Sigmoid colon (tissue), 7 donors: ENCODE measurements at places on chromosomes 12 and 14. TPM values are rescaled to one million over a fixed set of nuclear protein-coding genes. Genes with fewer than 3 reads are reported as not detected.

GRCh38 chr12:85476756-85477155 is 196.7 kb downstream of the ALX1 start:
- H3K4me1 ChIP-seq: no peaks in the 10 kb centered on the region
- no peaks in the 10 kb centered on the region for H3K36me3 ChIP-seq
- no peaks in the 10 kb centered on the region for H3K27me3 ChIP-seq
- no peak overlapping the region for H3K4me3 ChIP-seq
- no peak overlapping the region for H3K27ac ChIP-seq

DNA sequence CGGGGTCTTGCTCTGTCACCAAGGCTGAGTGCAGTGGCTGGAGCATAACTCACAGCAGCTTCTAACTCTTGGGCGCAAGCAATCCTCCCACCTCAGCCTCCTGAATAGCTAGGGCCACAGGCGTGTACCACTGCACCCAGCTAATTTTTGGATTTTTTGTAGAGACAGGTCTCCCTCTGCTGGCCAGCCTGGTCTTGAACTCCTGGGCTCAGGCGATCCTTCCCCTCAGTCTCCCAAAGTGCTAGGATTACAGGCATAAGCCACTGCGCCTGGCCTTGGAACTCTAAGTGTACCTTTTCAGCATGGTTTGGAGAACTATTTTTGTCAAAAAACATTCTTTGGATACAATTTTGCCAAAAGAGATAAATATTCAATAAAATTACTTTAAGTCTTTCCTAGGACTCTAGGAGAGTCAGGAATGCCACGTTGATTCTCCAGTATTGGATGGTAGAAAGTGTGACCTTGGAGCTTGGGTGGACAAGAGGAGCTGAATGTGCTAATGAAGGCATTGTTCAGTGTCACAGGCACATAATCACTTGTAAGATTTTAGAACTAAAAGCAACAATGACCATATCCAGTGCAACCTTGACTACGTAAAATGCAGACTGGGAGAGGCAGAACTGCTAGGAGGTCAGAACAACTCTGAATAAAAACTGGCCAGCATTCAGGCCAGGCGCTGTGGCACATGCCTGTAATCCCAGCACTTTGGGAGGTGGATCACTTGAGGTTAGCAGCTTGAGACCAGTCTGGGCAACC is 2.8 kb downstream of the SRSF9 start:
- no peak for DNase-seq
- no peak overlapping the region for H3K4me3 ChIP-seq
- peaks cover 37% of the 10 kb centered on the region for H3K4me1 ChIP-seq
- no peaks in the 10 kb centered on the region for H3K27me3 ChIP-seq
- H3K36me3 ChIP-seq: peaks cover 31% of the 10 kb centered on the region
- no peak overlapping the region for H3K27ac ChIP-seq

DNA sequence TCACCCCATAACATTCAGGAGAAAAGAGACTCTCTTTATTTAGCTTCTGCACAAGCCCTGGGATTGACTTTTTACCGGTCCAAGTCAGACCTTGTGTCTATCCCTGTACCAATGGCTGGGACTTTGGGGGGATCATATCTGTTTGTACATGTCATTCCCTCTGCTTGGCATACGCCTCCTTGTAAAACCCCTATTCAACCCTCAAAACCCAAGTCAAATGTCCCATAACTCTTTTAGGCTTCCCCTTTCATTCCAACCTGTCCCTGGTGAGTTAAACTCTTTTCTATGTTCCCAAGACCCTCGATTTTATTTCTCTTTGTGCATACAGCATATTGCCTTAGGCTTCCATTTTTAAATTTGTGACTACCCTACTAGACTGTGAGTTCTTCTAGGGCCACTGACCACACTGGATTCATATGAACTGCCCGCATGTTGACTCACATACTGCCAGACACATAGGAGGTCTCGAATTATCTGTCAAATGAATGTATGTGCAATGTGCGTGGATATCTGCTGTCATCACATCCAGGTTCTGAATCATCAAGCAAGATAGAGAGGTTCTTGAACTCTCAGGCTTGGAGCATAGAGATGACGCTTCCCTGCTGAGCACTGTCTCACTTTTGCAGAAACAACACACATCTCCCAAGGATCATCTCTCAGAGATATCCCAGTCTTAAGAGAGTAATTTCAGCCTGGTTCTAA is 548.6 kb upstream of the TBX3 start:
- DNase-seq: no peak
- H3K4me1 ChIP-seq: no peaks in the 10 kb centered on the region
- H3K4me3 ChIP-seq: no peak overlapping the region
- H3K27ac ChIP-seq: no peak overlapping the region
- H3K36me3 ChIP-seq: no peaks in the 10 kb centered on the region

PSMD9 gene
- total RNA-seq: 91.4 TPM

GRCh38 chr14:68278576-68279436 is 459.2 kb downstream of the RAD51B start:
- no peak for DNase-seq
- no peak overlapping the region for H3K4me3 ChIP-seq
- H3K27ac ChIP-seq: no peak overlapping the region
- H3K36me3 ChIP-seq: no peaks in the 10 kb centered on the region

GRCh38 chr14:51807356-51807755 is 53.1 kb upstream of the GNG2 start:
- peaks cover 11% of the 10 kb centered on the region for H3K4me1 ChIP-seq
- no peaks in the 10 kb centered on the region for H3K27me3 ChIP-seq
- peak; percentile 71 for DNase-seq

RPL10L gene
- total RNA-seq: not detected

DPF3 gene
- total RNA-seq: 0.28 TPM

DNA sequence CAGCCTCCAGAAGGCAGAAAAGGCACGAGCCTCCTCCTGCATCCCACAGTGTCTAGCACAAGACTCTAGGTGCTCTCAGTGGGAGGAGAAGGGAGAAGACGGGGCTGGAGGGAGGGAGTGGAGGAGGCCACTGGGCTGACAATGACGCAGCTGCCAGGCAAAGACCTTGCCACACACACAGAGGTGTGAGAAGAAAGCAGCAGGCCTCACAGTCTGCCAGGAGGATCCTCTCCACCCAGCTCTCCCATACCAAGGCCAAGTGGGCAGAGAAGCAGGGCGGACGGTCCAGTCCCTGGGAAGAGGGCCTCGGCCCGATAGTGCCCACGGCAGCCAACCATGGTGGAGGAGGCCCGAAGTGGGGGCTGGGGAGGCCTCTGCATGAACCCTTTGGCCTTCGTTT is 78.9 kb downstream of the NCOR2 start:
- H3K4me1 ChIP-seq: peaks cover 54% of the 10 kb centered on the region
- no peak for DNase-seq
- no peaks in the 10 kb centered on the region for H3K27me3 ChIP-seq
- peaks cover 50% of the 10 kb centered on the region for H3K36me3 ChIP-seq

DNA sequence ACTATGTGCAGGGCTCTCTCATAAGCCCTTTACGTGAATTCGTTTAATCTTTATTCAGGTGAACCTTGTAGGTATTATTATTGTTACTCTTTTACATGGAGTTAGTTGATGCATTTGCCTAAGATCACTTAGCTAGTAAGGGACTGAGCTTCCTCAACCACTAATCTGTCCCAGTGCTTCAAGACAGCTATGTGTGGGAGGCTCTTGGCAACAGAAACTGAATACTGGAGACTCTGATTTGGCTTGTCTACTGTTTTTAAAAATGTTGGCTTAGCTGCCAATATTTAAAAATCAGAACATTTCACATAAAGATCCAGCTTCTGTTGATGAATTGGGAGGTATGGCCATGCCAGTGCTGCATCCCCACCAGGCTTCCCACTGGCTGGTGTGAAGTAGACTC is 6.8 kb downstream of the KNTC1 start:
- no peak for DNase-seq
- no peaks in the 10 kb centered on the region for H3K27me3 ChIP-seq
- no peak overlapping the region for H3K4me3 ChIP-seq
- no peaks in the 10 kb centered on the region for H3K4me1 ChIP-seq

DNA sequence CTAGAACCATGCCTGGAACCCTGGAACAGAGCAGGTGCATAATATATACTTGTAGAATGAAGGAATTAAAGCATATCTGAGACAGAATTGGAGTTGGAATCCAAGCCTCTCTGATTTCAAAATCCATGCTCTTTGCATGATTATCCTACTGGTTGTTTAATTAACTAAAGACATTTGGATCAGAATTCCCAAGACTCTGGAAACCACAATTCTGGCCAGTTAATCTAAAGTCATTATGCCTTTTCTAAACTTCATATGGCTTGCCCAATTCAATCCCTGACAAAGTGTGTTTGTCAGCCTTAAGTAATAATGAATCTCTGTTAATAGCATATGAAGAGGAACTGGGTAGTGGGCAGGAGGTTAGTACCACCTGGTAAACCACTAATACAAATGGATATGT is 422.6 kb downstream of the ATP23 start:
- no peaks in the 10 kb centered on the region for H3K4me1 ChIP-seq
- H3K36me3 ChIP-seq: no peaks in the 10 kb centered on the region
- no peak overlapping the region for H3K27ac ChIP-seq
- H3K4me3 ChIP-seq: no peak overlapping the region

ANKS1B gene
- total RNA-seq: 27.7 TPM

GRCh38 chr14:64444984-64445845 is 20.1 kb upstream of the AKAP5 start:
- no peaks in the 10 kb centered on the region for H3K27me3 ChIP-seq
- peak overlapping the region; percentile 63 for H3K27ac ChIP-seq
- peaks cover 14% of the 10 kb centered on the region for H3K4me1 ChIP-seq
- no peak for DNase-seq
- peaks cover 13% of the 10 kb centered on the region for H3K36me3 ChIP-seq

DNA sequence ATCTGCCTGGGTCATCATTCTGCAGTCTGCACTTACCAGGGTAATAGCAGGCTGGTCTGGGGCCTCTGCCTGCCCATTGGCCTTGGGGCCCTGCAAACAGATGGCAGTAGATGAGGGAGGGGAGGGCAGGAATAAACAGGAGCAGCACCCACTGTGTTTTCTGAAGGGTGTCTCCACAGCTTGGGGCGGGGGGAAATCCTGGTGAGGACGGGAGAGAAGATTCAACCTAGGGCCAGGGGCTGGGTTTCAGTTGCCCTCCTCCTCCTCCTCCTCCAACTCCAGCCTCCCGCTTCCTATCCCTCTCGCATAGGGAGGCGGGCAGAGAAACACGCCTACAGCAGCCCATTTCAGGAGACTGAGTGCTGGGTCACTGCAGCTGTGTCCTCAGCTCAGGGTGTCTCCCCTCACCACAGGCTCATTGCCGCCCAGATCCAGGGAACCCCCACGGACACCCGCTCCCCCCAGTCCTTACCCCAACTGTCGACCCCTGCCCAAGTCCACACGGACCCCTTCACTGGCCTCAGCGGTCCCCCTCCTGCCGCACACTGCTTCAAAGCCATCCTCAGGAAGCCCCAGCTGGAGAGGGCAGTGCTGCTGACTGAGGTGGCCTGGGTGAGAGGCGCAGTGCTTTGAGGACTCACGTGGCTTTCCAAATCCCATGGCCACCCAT is 9.1 kb upstream of the KRT80 start:
- no peaks in the 10 kb centered on the region for H3K36me3 ChIP-seq
- H3K27me3 ChIP-seq: no peaks in the 10 kb centered on the region
- no peaks in the 10 kb centered on the region for H3K4me1 ChIP-seq
- H3K27ac ChIP-seq: no peak overlapping the region
- no peak for DNase-seq

STAB2 gene
- total RNA-seq: under 0.01 TPM
